EH (cell line): ENCODE measurements at places on chromosomes 4 and X.
A peak's percentile ranks its signal among the peaks of the same experiment; 100 is the strongest.

GRCh38 chr4:152348670-152349069 is 187.2 kb downstream of the FBXW7 start:
- no peak for DNase-seq

GRCh38 chrX:74922922-74923543 is 2.2 kb downstream of the NEXMIF start:
- DNase-seq: no peak

DNA sequence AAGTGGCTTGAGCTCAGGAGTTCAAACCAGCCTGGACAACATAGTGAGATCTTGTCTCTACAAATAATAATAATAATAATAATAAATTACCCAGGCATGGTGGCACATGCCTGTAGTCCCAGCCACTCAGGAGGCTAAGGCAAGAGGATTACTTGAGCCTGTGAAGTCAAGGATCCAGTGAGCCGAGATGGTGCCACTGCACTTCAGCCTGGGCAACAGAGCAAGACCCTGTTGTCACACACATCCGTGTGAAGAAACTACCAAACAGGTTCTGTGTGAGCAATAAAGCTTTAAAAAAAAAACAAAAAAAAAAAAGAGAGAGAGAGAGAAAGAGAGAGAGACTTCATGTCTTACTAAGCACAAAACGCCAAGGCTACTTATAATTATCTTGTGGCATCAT is 42.5 kb downstream of the ANOS1 start:
- DNase-seq: no peak

- DNase-seq: no peak
Measured at GRCh38 chr4:173411106-173411693, 12.3 kb upstream of the SCRG1 start.

- no peak for DNase-seq
Measured at GRCh38 chrX:53303195-53303594, 21.8 kb upstream of the IQSEC2 start.

- no peak for DNase-seq
Measured at GRCh38 chrX:132676561-132677186, 187.8 kb upstream of the MBNL3 start.

DNA sequence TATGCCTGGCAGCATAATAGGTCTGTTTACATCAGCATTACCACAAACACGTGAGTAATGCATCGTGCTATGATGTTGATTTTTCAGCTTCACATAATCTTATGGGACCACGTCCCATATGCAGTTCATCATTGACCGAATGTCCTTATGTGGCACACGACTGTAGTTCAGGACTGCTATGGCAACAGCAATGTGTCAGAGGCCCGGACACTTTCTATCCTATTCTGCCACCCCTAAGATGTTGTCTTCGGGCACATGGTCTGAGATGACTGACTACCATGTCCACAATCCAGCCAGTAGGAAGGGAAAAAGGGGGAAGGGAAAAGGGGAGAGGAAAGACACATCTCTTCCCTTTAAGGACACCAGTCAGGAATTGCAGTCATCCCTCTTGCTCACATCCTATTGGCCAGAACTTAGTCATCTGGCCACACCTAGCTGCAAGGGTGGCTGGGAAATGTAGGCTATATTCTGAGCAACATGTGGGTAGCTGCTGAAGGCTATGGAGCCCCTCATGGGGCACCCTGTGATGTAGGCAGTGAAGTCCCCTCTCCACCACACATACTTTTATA is 196.0 kb upstream of the RBPJ start:
- DNase-seq: peak; percentile 66

DNA sequence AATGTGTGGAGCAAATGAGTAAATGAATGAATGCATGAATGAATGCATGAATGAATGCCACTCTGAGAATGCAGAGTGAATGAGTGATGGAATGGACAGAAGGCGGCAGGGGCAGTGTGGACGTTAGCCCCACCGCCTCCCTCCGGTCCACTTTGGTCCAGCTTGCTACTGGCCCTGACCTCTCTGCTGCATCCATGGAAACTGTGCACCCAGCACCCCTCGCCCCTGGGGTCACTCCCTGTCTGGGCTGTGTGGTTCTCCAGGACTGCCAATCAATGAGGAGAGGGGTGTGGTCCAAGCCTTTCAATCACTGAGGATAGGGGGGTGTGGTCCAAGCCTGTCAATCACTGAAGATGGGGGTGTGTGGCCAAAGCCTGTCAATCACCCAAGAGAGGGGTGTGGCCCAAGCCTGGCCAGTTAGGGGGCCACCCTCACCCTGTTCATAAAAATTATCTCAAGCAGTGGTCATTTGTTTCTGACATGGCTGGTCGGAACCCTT is 39.2 kb upstream of the ASMTL start:
- peak; percentile 21 for DNase-seq

GRCh38 chr4:16205298-16206164 is 20.7 kb downstream of the TAPT1 start:
- DNase-seq: peak; percentile 23

- DNase-seq: no peak
Measured at GRCh38 chr4:40114206-40114605, 57.6 kb downstream of the N4BP2 start.

GRCh38 chrX:47523713-47524166 is 37.3 kb upstream of the ARAF start:
- DNase-seq: no peak

- DNase-seq: peak; percentile 28
Measured at GRCh38 chrX:109936114-109936513, 66.8 kb upstream of the TMEM164 start.
